MM.1S (cell line): ENCODE measurements at places on chromosomes 4 and X.

- no peak for DNase-seq
Measured at GRCh38 chrX:22467571-22467970, 194.9 kb downstream of the CBLL2 start.

GRCh38 chrX:53186351-53186750 lies 38.7 kb downstream of the KDM5C start:
- no peak for DNase-seq

DNA sequence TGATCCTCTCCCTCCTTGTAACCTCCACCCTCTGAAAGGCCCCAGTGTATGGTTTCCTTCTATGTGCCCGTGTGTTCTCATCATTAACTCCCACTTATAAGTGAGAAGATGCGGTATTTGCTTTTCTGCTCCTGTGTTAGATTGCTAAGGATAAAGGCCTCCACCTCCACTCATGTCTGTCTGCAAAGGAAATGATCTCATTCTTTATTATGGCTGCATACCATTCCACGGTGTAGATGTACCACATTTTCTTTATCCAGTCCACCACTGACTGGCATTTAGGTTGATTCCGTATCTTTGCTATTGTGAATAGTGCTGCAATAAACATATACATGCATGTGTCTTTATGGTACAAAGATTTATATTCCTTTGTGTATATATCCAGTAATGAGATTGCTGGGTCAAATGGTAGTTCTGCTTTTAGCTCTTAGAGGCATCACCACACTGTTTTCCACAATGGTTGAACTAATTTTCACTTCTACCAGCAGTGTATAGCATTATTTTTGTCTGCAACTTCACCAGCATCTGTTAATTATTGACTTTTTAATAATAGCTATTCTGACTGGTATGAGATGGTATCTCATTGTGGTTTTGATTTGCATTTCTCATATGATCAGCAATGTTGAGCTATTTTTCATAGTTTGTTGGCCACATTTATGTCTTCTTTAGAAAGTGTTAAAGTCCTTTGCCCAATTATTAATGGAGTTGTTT lies 1030.9 kb downstream of the FSTL5 start:
- DNase-seq, result no peak

DNA sequence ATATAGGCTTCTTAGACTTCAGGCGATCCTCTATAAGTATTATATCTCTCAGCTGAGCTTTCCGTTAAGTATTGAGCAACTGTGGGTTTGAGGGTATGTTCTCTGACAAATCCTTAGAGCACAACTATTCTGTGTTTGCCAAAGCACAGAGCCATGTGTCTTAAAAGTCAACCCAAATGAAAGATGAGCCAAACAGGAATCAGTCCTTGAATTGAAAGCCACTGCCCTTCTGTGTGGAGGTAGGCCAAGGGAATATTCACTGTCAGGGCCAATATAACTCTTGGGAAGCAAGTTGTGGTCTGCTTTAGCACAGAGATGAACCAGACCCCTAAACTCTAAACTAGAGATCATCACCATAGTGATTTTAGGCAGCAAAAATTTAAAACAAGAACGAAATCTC lies 164.0 kb downstream of the STAG2 start:
- no peak for DNase-seq

GRCh38 chr4:152185786-152186550 lies 349.9 kb downstream of the FBXW7 start:
- DNase-seq, result no peak

DNA sequence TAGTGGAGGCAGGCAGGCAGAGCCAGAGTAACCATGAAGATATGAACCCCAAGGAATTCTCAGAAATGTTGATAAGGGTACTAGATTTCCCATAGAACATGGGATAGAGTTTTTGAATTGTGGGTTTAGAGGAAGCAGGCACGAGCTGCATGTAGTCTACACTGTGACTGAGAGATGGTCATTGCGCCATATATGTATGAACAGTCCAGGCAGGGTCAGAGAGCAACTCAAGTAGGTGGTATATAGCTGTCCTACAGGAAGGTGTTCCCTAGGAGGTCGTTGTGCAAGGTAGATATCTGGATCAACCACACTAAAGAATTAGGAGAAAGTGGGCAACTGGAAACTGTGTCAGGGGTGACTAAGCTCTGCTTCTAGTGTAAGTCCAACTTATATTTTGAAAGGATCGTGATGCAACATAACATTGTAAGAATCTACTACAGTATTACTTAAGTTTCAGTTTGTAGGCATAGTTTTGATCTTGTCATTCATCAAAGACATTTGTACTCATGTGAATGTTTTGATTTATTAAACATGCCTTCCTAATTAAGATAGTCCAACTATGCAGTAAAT lies 94.6 kb downstream of the HPGD start:
- DNase-seq, result no peak

DNA sequence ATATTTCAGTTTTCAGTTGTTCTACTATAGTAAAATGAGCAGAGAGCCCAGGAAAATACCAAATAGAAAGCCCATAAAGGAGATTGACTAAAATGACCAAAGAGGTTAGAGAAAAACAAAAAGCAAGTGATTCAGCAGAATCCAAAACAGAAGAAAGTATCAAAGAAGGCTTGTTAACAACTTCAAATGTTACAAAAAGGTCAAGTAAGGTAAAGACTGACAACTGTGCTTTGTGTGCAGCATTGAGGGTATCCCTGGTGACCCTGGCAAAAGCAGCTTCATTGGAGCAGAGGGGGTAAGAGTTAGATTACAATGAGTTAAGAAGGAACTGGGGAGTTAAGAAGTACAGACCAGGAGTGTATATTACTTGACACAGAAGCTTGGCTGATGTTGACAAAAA lies 317.9 kb downstream of the OPHN1 start:
- no peak for DNase-seq
